ENCODE measurements at places on chromosomes 16 and 17. TPM values are rescaled to one million over a fixed set of nuclear protein-coding genes. Genes with fewer than 3 reads are reported as not detected.

The FSCN2 gene
- 3.7 TPM for total RNA-seq

The FZD2 gene
- total RNA-seq: 22.9 TPM

The ZNF385C gene
- total RNA-seq: 0.63 TPM

The POLR2A gene
- total RNA-seq: 74.5 TPM

GRCh38 chr16:48194828-48195556, 39.2 kb upstream of the ABCC12 start:
- no peaks in the 10 kb centered on the region for H3K4me1 ChIP-seq
- peak; percentile 50 for DNase-seq
- H3K4me3 ChIP-seq: no peak overlapping the region
- no peak overlapping the region for H3K27ac ChIP-seq
- no peaks in the 10 kb centered on the region for H3K36me3 ChIP-seq
- no peaks in the 10 kb centered on the region for H3K27me3 ChIP-seq

DNA sequence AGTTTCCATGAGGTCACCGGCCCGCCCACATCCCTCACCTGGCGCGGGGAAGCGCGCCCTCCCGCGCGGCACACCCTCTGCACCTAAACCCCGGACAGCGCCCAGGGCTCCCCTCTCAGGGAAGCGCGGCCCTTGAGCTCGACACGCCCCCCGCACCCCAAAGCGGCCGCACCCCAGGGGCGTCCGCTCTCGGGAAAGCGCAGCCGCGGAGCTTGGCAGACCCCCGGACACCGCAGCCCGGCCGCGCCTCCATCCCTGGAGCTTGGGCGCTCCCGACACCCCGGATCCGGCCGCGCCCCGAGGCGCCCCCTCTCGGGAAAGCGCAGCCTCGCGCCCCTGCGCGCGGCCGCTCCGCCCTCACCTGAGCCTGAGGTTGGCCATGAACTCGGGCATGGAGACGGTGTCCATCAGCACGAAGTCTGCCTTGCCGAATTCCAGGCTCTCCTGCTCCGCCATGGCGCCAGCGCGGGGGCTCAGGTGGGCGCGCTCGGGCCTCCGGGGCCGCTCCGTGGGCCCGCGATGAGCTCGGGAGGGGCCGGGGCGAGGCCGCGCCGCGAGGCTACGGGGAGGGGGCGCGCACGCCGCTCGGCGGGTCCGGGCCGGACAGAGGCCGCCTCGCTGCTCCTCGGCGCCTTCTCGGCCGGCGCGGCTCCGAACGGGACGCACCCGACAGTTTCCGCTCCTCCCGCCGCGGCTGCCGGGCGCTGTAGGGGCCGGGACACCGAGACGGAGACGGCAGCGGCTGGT, at the start of gene MYO1D:
Gene MYO1D (minus strand): TSS at position 708 of the 747 bp plus-strand sequence. CDS start 252 bp downstream, at position 456.
- H3K4me3 ChIP-seq: peak within 1 kb of the TSS; percentile 97
- DNase-seq: peak; percentile 88
- H3K27me3 ChIP-seq: no peaks in the 10 kb centered on the region
- peak within 1 kb of the TSS; percentile 99 for H3K27ac ChIP-seq
- H3K36me3 ChIP-seq: no peaks in the 10 kb centered on the region
- H3K4me1 ChIP-seq: peaks cover 9% of the 10 kb centered on the region

DNA sequence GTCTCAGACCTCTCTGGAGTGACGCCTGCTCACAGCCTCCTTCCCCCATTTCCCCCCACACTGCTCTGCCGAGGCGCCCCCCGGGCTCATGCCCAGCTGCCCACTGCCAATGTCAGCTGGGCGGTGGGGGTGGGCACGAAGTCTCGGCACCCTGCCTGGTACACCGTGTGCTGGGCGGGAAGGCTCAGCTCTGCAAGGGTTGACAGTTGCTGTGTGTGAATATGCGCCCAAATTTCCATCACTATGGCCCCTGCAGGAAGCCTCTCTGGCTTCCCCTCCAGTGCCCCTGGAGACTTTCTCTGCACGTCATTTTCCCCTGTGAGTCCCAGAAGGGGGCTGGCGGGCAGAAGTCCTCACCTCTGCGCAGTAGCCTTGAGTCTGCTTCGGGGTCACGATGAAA, 11.6 kb upstream of the CAMKK1 start:
- H3K27ac ChIP-seq: no peak overlapping the region
- H3K4me1 ChIP-seq: no peaks in the 10 kb centered on the region
- H3K4me3 ChIP-seq: no peak overlapping the region
- DNase-seq: no peak
